Cortex of kidney (tissue), 1 donor: ENCODE measurements at places on chromosomes 16 and 17.

DNA sequence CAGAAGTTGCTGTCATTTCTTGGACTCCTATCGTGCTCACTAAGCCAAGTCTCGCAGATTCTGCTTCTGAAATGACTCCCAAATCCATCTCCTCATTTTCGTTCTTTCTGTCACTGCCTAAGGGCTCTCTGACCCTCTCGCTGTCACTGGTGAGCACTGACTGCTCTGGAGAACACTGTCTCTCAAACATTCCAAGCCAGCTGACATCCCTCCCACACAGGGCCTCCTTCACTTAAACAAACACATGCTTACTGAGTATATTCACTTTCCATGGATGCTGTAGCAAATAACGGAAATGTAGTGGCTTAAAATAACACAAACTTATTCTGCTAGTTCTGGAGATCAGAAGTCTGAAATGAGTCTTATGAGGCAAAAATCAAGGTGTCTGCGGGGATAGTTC lies 18.8 kb downstream of the CACNG1 start:
- no peak for DNase-seq

GRCh38 chr17:31508288-31509094 lies 117.0 kb downstream of the RAB11FIP4 start:
- no peak for DNase-seq

DNA sequence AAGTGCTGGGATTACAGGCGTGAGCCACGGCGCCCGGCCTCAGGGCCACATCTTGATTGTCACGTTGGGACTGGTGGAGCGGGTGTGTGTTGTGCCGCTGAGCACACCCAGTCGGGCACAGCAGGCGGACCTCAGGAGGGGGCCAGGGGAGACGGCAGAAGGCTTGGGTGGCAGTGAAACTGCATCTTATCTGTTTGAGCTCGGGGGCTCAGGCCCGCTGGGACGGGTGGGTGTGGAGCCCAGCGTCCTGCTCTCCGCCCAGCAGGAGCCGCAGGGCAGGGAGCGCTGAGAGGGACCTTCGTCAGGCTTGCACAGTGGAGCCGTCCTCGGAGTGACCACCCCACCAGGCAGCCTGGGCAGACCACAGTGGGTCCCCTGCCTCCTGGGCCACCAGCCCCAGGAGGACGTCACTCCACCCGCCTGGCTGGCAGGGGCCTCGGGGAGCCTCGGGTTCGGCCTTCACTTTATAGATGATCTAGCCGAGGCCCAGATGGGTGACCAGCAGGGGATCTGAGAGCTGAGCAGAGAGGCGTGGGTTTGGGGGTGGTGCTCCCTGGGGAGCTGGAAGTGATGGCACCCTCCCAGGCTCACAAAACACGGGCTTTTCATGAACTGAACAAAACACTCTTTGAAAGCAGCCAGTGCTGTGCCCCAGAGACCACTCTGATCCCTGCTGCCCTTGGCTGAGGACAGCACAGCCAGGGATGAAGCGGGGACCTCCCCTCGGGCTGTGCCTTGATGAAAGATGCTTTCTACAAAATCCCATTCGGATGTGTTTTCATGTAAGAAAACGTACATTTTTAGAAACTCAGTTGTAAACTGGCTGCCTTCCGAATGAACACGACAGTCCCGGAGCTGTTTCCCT lies 181.1 kb downstream of the SEC14L1 start:
- DNase-seq: no peak

DNA sequence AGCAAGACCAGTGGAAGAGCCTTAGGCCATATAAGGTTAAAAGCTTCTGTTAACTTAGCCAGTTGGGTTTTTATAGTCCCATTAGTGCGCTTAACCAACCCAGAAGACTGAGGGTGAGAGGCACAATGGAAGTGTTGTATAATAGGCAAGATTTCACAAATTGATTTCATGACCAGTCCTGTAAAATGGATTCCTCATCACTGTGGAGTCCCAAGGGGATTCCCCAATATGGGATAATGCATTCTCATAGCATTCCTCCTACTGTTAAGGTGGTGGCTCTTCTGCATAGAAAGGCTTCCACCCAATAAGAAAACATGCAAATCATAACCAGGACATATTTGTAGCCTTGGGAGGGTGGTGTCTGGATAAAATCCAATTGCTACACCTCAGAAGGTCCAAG lies 22.1 kb upstream of the B4GALNT2 start:
- no peak for DNase-seq

DNA sequence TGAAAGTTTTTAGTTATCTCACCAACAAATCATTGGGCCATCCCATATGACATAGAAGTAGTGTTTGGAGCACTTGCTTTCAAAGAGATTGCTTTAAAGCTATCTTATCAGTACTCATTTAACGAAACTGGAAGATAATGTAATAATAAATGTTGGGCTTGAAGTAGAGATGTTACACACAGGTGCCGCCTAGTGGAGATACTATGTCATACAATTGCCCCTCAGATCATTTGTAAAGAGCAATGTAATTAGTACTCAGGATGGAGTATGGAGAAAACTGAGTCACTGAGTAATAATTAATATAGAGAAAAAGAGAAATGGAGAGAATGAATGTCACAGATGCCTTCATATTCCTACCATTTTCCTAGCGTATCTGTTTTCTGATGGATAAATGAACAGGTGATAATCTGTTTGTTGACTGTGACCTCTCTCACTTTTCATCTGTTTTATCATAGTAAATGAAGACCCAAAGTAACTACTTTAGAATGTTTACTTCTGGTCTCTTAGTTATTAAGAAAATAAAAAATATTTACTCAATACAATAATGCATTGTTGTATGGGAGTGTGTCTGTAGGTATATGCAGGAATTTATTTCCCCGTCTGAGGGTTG lies 80.4 kb downstream of the EFCAB5 start:
- no peak for DNase-seq

- DNase-seq: no peak
Measured at GRCh38 chr17:34135841-34136240, 119.2 kb upstream of the CCL2 start.

GRCh38 chr17:45104497-45104896 lies 27.8 kb downstream of the PLCD3 start:
- DNase-seq: no peak

DNA sequence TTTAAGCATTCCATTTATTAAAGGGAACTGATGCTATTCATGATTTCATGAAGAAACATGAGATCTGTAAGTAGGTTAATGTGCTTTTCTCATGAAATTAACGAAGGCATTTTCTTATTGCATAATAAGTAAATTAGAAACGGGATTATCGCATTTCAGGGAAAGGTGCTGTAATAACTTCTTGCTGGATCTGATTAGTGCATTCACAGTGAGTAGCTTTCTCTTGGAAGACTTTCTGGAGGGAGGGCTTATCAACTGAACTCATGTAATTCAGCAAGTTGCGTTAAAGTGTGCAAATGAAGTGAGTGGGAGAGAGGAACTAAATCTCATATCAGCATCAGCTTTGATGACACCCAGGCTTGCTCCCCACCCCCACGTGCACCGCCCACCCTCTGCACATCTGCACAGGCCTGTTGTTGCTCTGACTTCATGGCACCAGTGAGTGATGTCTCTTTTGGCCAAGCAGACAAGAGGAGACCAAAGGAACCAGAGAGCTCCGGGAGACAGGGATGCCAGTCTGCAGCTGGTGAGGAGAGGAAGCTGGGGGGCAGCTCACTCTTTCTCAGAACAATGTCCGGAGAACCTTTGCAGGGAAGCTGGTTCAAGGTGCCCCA lies 26.3 kb upstream of the GAS7 start:
- no peak for DNase-seq

- DNase-seq: no peak
Measured at GRCh38 chr16:15811481-15812400, 45.1 kb downstream of the MYH11 start.

GRCh38 chr17:39706921-39707337 lies 7.1 kb downstream of the ERBB2 start:
- DNase-seq: no peak

DNA sequence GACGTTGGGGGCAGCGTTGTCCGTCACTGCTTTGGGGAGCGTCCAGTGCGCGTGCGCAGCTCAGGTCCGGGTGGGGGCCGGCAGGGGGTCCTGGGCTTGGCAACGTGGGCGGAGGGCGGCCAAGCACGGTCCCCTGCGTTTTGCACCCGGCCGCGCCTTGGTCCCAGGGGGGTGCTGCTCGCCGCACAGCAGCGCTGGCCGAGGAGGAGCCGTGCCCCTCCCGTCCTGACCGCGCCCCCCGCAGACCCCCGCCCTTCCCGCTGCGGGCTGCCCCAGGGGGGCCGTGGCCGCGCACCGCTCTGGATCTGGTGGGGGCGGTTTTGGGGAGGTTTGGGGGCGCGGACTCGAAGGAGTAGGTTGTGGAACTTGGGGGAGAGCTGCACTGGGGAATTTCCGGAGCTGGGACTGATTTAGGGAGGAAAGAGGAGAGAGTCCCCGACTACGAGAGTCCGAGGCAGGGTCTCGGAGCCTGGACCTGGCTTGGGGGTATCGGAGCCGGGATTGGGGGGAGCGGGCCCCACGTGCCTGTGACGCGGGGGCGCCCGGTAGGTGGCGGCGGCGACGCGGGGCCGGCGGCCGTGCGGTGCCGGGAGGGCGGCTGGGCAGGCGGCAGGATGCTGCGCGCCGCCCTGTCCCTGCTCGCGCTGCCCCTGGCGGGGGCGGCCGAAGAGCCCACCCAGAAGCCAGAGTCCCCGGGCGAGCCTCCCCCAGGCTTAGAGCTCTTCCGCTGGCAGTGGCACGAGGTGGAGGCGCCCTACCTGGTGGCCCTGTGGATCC lies at the start of gene SLC9A5:
Gene SLC9A5 (plus strand): TSS at position 579 of the 777 bp plus-strand sequence. CDS start 36 bp downstream, at position 615.
- DNase-seq: no peak

DNA sequence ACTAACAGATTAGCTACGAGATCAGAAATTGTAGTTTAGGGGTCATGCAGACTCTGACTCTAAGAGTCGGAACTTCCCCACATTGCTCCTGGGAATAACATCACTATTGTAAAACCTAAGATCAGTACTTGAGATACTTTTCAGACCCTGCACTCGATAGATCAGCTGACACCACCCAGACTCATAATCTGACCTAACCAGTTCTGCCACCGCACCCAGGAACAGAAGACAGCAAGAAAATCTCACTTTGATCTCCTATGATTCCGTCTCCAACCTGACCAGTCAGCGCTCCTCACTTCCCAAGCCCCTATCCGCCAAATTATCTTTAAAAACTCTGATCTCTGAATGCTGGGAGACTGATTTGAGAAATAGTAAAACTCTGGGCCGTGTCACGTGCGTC lies 27.2 kb upstream of the ASGR2 start:
- no peak for DNase-seq

DNA sequence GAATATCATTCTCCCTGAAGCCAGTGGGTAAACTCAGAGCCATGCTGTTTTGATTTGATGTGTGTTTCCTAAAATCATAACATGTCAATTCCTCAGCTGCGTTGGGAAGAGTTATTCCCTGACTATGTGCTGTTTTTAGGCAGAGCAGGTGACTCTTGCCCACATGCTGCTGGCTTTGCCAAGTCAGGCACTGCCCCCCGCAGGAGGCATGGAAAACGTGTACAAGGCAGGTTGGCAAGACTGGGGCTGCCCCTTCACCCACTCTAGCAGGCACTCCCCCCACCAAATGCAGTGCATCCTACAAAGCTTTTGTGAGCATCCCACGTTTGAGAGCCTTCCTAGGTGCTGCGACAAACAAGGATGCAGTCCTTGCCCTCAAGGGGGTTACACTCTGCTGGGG lies 38.3 kb upstream of the NAT9 start:
- no peak for DNase-seq

GRCh38 chr17:79911430-79912399 lies 72.5 kb upstream of the CBX4 start:
- no peak for DNase-seq

- no peak for DNase-seq
Measured at GRCh38 chr17:66172691-66173223, 19.2 kb downstream of the CEP112 start.

GRCh38 chr17:80045703-80046102 lies 9.3 kb downstream of the CCDC40 start:
- no peak for DNase-seq

- DNase-seq: no peak
Measured at GRCh38 chr16:67613808-67614207, 31.1 kb upstream of the CARMIL2 start.

DNA sequence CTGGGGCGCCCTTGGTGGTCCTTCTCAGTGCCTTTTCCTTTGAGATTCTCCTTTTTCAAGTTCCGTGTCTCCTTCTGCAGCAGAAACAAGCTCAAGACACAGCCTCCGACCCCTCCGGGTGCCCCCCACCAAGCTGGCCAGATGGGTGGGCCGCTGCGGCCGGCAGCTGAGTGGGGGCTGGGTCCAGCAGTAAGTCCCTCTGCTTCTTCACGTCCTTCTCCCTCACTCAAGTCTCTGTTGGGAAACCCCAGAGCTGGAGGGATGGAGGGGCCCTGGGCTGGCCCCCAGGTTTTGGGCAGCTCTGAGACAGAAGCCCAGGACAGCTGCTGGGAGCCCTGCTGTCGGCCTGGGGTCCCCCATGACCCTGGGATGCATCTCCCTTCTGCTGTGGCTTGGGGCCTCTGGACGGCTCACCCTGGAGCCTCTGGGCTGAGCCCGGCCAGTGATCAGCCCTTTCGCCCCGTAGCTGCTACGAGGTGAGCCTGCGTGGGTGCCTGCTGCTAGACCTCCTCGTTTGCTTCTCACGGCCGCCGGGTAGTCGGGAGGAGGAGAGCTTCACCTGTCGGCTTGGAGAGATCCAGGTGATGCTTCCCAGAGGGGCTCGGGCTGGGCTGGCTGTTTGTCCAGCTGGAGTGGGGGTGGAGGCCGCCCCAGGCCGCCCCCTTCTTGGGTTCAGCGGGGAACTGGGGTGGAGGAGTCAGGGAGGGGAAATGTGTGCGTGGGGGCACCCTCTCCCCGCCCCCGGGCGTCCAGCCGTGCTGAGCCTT lies 10.7 kb downstream of the ENGASE start:
- DNase-seq: no peak

GRCh38 chr17:48515925-48516900 lies 14.6 kb downstream of the HOXB1 start:
- DNase-seq: no peak

DNA sequence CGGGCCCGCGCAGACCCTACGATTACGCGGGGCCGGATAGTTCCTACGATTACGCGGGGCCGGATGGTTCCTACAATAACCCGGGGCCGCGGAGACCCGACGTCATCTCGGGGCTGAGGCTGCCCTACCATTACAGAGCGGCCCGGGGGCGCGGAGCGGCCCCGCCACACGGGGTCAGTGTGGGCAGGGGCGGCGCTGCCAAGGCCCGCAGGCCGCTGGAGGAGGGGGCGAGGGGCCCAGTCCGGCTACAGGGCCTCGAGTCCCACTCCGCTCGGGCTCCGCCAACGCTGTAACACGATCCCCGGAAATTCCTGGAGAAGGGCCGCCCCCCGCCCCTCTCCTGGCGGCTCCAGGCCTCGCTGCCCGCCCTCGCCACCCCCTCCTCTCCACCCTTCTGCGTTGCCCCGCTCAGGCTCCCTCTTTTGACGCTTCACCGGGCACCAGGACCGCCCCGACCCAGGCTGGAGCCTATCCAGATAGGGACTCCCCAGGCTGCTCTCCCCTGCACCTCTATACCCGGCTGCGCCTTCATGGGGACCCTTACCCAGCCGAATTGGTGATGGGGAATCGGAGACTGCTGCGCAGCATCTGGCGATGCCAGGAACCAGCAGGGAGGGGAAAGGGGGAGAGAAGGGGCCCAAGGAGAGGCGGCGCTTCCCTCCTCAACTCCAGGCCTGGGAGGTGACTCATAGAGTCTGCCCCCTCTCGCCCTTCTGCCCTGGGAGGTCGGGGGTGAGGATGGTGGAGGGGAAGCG lies at the start of gene RAB34:
Gene RAB34 (minus strand): TSS at position 291 of the 755 bp plus-strand sequence. CDS start 602 bp downstream, outside the sequence.
- DNase-seq: no peak

GRCh38 chr17:73196500-73196899 lies 3.6 kb downstream of the COG1 start:
- DNase-seq: no peak
